Effector memory CD4-positive, alpha-beta T cell (primary cell): ENCODE measurements at places on chromosomes 2 and 18.

DNA sequence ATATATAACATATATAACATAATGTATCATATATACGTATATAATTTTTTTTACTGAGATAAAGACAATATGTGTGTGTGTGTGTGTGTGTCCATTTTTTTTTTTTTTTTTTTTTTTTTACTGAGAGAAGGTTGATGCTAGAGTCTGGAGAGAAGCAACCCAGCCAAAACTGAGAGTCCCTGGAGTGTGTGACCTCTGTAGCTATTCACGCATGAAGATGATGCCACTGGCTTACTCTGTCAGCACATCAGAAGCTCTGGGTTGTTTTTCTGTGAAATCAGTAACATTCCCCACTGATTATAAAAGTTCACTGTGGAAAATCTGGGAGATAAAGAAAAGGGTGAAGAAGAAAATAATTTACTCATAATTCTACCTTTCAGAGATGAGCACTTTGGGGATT lies 27.2 kb downstream of the CCDC195 start:
- no peak for DNase-seq

DNA sequence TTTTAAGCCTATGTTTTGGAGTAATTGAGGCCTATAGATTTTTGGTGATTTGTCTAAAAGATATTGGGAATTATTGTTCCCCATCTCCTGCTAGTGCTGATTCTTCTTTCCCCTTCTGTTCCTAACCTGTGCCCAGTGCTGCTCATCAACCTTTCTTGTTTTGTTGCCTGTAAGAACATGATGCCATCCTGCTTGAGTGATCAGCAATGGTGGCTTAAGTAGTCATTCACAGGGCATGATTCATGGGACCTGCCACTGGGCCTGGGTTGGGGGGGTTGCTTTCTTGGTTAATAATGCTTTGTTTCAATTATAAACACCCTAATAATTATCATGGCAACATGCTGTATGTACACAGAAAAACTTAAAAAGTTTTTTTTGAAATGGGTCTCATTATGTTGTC lies 562.9 kb upstream of the SETBP1 start:
- DNase-seq, result no peak

DNA sequence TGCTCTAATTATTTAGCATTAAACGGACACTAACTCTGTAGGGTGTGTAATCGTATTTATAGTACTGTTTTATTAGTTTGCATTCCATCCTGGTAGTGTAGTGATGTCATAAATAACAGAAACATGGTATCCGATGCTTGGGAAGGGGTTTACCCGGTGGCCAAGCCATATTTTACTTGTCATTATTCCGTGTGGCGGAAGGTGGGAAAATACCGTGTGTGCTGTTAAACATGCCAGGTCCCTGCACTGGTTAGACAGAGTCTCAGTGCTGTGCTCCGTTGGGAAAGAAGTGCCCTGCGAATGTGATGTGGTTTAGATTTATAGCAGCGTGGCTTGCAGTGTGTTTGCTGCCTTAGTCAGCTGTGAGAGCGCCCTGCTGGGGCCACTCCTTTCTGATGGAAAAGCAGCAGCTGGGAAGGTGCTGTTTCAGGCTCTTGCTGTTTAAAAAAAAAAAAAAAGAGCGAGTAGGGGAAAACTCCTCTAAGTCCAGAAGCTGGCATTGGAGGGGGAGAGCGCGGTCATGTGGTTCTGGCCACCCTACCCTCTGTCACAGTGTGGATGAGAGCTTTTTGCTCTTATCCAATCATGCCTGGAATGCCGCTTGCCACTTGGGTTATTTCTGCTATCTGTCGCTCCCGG lies 211.0 kb downstream of the NEDD4L start:
- no peak for DNase-seq

DNA sequence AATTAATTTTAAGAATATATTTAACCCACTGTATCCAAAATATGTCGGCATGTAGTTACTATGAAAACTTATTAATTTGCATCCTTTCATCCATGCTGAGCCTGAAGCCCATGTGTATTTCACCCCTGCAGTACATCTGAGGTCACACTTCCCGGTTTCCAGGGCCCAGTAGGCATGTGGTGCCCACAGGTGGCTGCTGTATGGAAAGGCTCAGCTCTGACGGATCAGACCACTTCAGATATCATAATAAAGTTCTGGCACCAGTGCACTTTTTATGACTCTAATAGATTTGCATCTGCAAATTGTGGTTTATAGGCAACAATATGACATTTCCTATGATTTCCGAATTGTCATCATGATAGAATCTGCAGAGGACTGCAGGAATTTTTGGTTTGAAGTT lies 22.5 kb downstream of the SH3RF3 start:
- no peak for DNase-seq

DNA sequence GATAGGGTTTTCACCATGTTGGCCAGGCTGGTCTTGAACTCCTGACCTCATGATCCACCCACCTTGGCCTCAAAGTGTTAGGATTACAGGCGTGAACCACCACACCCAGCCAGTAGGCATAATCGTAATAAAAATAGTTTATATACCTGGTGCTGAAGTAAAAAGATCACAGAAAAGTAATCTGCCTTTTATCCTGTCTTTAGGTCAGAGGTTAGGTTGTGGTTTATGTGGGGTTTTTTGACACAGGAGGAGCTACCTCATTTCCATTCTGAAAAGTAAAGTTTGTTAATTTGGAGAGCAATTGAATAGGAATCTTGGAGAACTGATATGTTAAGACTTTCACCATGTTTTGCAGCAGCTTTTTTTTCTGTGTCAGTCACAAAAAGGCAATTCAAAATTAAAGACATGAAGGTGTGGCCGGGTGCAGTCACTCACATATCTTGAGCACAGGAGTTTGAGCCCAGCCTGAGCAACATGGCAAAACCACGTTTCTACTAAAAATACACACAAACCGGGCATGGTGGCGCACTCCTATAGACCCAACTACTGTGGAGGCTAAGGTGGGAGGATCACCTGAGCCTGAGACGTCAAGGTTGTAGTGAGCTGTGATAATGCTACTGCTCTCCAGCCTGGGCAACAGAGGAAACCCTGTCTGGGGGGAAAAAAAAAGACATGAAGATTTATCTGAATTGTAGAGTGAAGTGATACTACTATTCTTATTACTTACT lies 31.5 kb downstream of the CCNT2 start:
- no peak for DNase-seq

GRCh38 chr18:23890589-23890988 lies 124.0 kb upstream of the TTC39C start:
- DNase-seq, result no peak
